ENCODE measurements at places on chromosomes 13 and 19.

DNA sequence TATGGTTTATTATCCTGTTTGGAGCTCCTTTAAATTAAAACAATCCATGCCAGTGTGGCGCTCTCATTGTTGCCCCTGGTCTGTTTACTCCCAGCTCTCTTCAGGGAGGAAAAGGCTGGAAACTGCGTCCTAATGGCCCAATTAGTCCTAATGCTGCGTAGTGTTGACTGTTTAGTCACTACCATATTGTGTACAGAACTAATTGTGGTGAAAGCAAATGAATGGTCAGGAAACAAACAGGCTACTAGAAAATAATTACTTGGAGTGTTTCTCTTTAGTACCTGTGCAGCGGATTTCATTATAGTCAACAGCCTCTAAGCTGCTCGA, 54.5 kb upstream of the MTIF3 start:
- no peak for DNase-seq

GRCh38 chr13:42478531-42479156, 95.3 kb upstream of the TNFSF11 start:
- no peak for DNase-seq

DNA sequence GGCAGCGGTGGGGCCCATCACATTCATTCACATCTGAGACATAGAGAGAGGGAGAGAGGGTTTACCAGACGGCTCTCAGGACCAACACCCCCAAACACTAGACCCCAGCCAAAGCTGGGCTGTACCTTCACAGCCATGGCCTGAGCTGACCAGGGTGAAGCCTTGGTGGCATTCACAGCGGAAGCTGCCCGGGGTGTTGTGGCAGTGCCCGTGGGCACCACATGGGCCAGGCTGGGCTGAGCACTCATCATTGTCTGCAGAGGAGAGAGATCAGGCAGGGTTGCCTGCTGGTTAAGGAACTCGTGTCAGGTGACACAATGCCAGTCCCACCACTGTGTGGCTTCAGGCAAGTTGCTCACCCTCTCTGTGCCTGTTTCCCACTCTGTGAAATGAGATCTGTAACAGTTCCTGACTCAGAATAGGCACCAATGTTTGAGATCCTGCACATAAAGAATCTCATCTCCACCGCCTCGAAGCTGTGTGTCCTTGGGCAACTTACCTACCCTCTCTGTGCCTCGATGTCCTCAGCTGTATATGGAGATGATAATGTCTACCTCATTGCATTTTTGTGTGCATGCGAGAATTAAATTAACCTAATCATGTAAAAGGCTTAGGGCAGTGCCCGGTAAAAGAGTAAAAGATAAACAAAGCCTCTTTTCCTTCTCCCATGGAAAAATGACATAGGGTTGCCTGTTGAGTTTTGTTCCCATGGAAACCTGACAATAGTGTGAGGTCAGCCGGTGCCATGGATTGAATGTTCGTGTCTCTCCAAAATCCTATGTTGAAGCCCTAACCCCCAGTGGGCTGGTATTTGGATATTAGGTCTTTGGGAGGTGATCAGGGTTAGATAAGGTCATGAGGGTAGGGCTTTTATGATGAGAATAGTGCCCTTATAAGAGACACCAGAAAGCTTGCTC, 22.9 kb downstream of the CCL25 start:
- DNase-seq: no peak

DNA sequence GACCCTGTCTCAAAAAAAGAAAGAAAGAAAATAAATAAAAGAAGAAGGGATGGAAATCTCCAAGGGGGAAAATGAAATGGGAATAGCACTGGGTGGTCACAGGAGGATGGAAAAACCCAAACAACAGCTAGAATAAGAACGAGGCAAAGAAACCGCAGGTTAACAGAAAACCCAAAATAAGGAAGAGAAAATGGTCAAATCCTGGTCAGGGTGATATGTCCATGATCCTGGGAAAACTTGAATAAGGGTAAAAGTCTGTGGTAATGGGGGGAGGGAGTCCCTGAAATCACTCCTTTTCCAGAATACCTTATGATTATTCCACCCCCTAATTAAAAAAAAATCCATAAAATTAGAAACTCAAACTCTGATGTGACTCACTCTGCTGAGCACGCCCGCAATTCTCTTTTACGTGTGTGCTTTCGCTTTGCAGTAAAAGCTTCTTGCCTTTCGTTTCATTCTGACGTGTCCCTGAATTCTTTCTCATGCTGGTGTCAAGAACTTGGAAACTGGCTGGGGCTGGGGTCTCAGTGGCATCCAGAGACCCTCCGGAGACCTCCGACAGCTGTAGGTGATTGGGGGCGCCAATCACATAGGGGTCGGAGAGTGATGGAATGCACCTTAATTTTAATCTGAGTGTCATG, 4.3 kb upstream of the NAXD start:
- DNase-seq: no peak

DNA sequence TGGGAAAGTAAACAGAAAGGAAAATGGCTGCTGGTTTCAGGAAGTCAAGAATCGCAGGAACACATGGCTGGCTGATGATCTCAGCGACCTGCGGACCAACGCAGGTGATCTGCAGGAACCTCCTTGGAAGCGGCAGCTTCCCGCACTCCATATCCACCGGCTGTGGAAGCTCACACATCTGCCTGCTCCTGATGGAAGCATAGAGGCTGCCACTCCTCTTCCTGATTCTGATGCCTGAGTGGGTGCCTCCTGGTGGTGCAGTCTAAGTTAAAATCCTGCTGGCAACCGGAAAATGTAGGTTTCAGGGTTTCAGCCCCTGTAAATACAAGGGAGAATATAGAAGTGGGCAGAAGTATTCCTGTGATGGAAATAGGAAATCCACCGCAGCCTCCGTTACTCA, 75.5 kb downstream of the TNFSF13B start:
- no peak for DNase-seq

- no peak for DNase-seq
Observed at GRCh38 chr19:38993271-38993670, 17.7 kb upstream of the FBXO17 start.

GRCh38 chr13:68588623-68589022, 1358.5 kb upstream of the PCDH9 start:
- DNase-seq: peak; percentile 29

DNA sequence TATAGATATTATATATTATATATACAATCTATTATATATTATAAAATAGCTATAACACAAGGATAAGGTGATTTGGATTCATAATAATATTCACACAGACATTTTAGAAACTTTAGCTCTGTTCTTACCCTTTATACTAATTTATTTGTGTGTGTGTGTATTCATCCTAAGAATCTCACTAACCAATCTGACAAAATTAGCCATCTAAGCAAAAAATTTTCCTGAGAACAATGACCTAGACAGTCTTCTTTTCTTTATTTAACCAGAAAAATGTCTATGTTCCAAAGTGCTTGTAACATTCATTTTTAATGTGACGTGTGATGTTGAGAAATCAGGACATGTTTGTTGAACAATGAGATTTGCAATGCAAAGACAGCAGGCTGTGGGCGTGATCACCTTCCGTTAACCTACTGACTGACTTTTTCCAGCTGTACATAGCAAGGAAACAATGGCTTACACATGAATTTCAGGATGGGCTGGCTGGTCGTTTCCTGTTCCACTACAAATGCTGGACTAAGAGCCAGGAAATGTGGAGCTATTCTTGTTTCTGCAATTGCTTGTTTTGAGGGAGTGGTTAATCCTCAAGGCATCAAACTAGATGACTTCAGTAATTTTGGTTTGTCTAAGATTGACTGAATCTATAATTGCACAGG, 634.6 kb upstream of the ARGLU1 start:
- DNase-seq: no peak

DNA sequence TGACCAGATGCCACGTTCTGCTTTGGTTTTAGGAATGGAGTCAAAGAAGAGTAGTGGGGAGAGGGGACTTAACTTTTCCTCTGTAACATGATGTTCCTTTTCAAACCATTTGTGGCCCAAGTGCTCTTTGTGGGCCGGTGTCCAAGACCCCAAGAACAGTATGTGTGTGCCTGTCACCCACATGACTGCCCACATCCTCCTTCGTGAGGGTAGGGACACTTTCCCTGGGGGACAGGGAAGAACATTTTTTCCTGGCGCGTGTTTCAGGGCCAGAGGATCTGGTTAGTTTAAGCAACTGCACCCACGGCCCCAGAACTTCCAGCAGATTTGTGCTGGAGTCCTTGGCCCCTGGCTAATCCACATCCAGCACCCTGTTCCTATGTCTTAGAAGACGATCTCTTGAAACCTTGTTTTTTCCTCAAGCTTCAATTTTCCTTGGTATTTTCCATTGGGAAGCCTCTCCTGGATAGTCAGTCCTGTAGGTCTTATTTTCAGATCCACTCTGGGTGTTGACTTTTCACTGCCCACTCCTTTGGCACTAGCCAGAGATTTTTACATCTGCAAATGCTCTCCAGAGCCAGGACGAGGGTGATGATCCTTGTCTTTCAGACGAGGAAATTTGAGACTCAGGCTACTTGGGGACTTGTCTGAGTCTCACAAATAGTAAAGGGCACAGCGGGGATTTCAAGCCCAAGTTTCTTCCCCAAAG, 10.8 kb upstream of the CCDC97 start:
- no peak for DNase-seq

DNA sequence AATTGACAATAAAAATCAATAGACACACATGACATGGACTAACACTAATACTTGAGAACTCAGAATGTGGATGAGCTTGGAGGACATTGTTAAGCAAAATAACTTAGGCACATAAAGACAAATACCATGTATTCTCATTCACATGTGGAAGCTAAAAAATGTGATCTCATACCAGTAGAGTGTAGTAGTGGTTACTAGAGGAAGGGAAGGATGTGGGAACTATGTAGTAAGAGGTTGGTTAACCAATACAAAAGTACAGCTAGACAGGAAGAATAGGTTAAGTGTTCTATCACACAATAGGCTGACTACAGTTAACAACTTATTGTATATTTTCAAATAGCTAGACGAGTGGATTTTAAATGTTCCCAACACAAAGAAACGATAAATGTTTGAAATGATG, 415.8 kb upstream of the KLF12 start:
- DNase-seq: peak; percentile 49

DNA sequence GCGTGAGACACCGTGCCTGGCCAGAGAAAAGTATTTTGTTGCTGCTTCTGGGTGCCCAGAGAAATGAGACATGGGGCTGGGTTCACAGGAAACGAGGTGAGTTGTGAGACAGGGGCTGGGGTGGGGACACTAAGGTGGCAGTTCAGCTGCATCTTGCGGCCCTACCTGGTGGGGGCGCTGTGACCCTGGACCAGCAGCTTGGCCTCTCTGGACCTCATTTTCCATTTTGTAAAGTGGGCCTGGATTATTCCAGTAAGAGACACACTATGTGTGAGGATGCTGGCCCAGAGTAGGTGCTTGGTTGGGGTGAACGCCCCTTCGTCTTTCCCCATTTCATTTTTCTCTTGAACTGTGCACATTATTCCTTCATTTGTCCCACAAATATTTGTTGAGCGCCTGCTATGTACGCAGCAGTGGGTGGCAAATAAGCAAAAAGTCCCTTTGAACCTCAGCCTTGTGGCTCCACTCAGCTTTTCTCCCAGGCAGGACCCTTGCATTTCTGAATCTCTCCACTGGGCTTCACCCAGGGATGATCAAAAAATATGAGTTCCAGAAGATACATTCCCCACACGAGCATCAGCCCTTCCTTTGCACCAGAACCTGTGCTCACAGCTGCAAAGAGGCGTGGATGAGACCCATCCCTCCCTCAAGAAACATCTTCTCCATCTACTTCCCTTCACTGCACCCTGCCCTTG, 26.6 kb upstream of the OR10H1 start:
- DNase-seq: no peak
